SK-MEL-5 (cell line): ENCODE measurements at places on chromosomes 11 and 22.

- no peak for DNase-seq
These were observed 11.6 kb downstream of the SRPRA start for GRCh38 chr11:126257144-126257543.

- no peak for DNase-seq
These were observed 9.4 kb downstream of the TRIM6 start for GRCh38 chr11:5605849-5606248.

DNA sequence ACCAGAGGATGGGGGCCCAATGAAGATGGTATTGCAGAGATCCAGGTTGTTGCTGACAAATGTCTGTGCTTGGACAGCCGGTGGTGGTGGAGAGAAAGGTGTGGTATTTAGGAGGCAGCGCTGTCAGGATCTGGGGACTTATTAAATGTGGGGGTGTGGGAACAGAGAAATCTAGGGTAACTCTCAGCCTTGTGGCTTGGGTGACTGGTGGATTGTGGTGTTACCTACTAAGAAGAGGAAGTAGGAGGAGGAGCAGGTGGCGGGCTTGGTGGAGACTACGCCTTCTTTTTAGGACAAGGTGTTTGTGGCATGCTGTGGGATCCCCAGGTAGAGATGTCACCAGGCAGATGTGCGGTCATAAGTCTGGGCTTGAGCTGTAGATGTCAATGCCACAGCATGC is 144.0 kb downstream of the GRIK4 start:
- DNase-seq: no peak

DNA sequence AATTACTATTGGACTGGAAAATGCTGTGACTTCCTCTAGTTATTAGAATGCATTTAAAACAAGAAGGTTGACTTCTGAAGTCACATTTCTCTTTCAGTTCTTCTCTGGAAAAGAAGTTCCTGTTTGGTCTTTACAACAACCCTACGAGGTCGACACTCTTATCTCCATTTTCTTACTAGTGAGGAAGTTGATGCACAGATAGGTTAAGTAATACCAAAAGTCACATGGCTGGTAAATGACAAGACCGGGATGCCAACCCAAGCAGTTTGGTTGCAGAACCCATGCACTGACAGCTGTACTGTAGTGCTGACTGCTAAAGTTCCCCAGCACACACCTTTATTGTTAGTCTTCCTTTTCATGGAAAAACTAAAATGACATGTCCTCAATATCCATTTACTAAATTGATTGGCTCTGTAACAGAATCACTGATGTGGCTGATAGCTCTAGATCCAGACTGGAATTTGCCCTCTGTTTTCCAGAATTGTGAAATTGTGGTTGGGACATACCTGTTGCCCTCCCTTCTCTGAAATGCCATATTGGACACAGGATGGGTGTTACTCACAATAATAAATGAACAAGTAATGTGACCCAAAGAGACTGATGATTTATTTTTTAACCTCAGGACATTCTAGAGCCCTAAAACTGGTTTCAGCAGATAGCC is 9.4 kb upstream of the TECTA start:
- no peak for DNase-seq

- DNase-seq: no peak
These were observed 9.0 kb downstream of the TECTA start for GRCh38 chr11:121109916-121110586.

GRCh38 chr22:43447380-43447779 is 35.6 kb downstream of the MPPED1 start:
- no peak for DNase-seq

- DNase-seq: no peak
These were observed 5.1 kb downstream of the SAA1 start for GRCh38 chr11:18271206-18271605.

- DNase-seq: no peak
These were observed 1.3 kb upstream of the LIMK2 start for GRCh38 chr22:31210556-31211421.

- DNase-seq: no peak
These were observed 2.5 kb upstream of the TPST2 start for GRCh38 chr22:26592421-26592891.

DNA sequence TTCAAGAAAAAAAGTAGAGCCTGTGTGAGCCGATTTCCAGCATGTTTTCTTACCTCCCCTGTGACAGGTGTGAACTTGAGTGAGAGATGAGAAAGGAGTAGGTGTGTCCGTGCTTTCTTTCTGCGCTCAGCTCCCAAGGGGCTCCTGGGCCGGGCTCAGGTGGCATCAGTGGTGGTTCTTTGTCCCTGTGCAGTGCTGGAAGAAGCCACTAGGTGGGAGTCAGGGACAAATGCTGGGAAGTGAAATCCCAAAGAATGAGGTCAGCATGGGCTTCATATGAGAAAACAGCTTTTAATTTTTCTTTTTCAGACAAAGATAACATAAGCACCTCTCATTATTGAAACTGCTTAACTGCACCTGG is 57.8 kb downstream of the PPFIBP2 start:
- DNase-seq: peak; percentile 79

GRCh38 chr11:125132596-125132995 is 21.2 kb upstream of the TMEM218 start:
- no peak for DNase-seq

DNA sequence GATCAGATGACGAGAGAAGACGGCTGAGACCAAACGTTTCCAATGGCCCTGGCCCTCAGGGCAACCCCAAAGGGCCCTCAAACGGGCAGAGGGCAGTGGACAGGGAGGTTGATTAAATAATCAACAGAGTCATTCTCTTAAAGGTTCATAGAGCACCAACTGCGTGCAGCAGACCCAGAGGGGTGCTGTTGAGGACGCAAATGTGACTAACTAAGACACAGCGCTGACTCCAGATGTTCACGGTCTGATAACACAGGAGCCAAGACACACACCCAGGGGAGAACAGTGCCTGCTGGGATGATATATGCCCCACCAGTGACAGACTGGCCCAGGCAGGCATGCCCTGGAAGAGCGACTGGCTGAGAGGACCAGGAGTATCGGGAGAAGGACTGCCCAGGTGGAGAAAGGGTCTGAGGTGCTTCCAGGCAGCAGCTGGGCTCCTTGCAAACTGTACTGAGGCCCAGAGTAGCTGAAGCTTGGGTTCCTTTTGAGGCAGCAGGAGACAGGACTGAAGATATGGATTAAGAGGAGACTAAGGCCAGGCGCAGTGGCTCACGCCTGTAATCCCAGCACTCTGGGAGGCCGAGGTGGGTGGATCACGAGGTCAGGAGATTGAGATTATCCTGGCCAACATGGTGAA is 7.7 kb downstream of the VWCE start:
- DNase-seq: no peak

DNA sequence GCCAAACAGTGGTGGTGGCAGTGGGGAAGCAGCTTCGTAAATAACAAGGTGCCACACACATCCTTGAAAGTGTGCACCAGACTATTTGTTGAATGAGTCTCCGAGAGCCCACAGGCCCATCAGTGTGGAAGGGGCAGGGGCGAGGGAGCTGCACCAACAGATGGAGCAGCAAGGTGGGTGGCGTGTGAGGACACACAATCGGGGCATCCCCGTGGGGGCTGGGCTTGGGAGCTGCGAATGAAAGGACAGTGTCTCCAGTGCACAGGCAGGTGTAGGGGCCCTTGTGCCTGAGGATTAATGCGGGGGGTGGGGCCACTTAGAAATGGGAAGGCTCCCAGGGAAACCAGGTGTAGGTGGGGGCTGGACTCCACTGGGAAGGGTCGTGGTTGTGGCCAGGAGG is 2.8 kb downstream of the NRXN2 start:
- DNase-seq: no peak
